Stimulated activated CD4-positive, alpha-beta T cell treated with anti-CD3 and anti-CD28 coated beads, Interleukin-12 subunit alpha, Interleukin-12 subunit beta, amount 100 ng/mL, for 24 hours (primary cell): ENCODE measurements at places on chromosomes 2 and 18.

- no peak for DNase-seq
These were observed 170.5 kb downstream of the PHLPP1 start for GRCh38 chr18:62885804-62886203.

- no peak for DNase-seq
These were observed 61.4 kb downstream of the GPR39 start for GRCh38 chr2:132477962-132478361.

DNA sequence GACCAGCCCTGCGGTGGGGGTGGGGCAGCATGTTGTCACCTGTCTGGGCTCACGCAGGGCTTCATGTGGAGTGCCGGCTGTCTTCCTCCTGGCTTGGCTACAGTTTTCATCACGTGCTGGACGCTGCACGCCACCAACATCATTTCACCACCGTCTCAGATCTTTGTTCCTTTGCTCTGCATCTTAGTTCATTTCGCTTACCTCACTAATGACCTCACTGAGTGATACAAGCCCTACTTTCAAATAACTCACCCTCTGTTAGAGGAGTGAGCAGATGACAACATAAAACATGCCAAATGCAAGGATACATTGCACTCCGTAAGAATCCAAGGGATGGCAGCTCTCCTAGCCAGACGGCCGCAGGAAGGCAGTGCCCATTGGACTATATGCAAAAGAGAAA, 527.5 kb downstream of the GALR1 start:
- no peak for DNase-seq

- DNase-seq, result no peak
These were observed 107.1 kb downstream of the NDUFA10 start for GRCh38 chr2:239917957-239918481.

GRCh38 chr18:23268641-23269040, 133.4 kb downstream of the CABLES1 start:
- no peak for DNase-seq

GRCh38 chr18:13437796-13438506, 219.4 kb downstream of the LDLRAD4 start:
- peak; percentile 26 for DNase-seq

DNA sequence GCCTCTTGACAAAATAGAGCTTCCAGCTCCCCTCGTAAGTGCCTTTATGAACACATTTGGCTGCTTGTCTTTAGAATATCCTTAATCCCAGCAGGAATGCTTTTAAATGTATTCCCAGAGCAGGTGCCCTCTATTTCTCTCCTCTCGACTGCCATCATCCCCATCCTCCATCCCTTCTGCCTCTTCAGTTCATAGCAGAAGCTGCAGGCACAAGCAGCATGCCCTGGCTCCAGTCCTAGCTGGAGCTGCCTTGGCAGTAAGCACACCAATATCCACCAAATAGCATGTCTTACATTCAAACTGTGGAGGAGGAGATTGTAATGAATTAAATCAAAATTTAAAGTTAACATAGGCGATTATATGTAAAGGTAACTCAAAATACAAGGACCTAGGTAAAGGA, 891.3 kb upstream of the SLC39A10 start:
- no peak for DNase-seq

GRCh38 chr2:12734914-12735654, 18.3 kb downstream of the TRIB2 start:
- DNase-seq, result no peak

DNA sequence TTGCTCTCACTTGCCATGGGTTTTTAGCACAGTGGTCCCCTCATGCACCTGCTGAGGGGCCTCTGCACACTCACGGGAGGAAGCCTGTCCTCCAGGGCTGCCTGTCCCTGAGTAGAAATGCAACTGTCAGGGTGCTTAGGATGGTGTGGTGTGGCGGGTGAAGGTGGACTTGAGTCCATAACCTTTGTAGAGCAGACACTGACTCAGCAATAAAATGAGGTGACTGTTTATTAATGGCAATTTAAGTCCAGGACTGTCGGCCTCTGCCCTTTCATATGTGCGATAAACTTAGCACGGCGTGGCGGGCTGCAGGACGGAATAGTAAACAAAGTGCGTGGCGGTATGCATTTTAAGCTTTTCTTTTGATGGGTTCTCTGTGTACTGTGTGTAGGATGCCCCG, 188.2 kb downstream of the LDLRAD4 start:
- no peak for DNase-seq

- no peak for DNase-seq
These were observed 42.4 kb downstream of the MRPS5 start for GRCh38 chr2:95079199-95079683.

- no peak for DNase-seq
These were observed 441.1 kb downstream of the LRATD1 start for GRCh38 chr2:15073664-15074063.

DNA sequence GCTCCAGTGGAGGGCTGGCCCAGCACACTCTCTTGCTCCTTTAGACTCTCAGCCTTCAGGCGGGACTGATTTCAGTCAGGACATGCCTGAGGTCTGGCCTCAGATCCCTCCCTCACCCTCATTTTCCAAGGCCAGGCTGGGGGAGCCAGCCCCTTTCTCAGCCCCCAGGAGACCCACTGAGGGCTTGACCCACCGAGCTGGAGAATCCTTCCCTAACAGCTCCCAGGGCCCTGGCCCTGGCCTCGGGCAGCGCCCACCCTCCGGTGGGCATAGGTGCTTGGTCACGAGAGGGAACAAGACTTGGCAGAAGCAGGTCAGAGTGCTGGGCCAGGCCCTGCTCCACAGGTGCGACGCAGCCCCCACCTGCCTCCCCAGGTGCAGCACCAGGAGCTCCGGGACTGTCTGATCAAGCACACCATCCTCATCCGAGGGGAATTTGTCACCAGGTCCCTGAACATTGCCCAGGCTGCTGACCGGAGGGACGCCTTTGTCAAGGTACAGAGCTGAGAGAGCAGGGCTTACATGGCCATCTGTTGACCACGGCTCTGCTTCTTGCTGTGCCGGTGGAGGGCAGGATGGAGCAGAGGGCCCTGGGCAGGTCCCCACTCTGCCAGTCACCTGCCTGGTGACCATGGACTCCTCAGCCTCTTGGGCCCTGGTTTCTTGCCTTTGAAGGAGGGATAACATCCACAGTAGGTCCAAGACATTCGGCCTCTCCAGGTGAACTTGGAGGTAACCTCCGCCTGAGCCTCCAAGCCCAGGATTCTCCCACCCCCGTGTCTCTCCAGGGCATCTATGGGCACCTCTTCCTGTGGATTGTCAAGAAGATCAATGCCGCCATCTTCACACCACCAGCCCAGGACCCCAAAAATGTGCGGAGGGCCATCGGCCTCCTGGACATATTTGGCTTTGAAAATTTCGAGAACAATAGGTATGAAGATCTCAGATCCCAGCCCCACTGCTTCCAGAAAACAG, 46.3 kb downstream of the MYO7B start:
- DNase-seq, result no peak
